Cardiac septum (tissue), 1 donor: ENCODE measurements at places on chromosomes 11 and 22. TPM values are rescaled to one million over a fixed set of nuclear protein-coding genes. Genes with fewer than 3 reads are reported as not detected.
A peak's percentile ranks its signal among the peaks of the same experiment; 100 is the strongest.

DNA sequence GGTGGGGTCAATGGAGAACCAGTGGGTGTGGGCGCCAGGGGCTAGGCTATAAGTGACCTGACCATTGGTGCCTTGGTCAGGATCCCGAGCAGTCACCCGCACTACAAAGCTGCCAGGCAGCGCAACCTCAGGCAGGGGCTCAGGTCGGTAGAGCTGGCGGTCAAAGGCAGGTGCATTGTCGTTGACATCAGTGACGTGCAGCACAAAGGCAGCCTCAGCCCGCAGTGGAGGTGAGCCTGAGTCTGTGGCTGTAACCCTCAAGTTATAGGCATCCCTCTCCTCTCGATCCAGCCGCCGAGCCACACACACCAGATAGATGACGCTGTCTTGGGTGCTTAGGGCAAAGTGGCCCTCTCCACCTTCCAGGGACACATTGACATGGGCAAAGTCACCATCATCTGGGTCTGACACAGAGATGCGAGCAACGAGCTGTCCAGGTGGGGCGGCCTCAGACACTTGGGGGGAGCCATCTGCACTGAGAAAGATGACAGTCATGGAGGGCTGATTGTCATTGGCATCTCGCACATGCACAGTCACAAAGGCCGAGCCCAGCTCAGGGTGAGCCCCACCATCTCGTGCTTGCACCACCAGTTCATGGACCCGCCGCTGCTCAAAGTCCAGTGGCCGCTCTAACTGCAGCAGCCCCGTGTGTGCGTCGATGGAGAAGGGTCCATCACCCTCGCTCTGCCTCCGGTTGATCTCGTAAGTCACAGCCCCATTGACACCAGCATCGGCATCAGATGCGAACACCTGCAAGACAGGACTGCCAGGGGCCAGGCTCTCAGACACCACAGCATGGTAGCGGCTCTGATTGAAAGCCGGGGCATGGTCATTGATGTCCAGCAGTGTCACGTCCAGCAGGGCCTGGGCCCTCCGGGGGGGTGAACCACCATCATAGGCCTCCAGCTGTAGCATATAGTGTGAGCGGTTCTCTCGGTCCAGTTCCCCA, 15.3 kb downstream of the DCHS1 start:
- no peak for DNase-seq

The THRSP gene
- total RNA-seq, result 2.0 TPM

GRCh38 chr11:91296629-91297028, 928.0 kb upstream of the FAT3 start:
- DNase-seq, result no peak

The ST14 gene
- total RNA-seq, result 0.65 TPM

DNA sequence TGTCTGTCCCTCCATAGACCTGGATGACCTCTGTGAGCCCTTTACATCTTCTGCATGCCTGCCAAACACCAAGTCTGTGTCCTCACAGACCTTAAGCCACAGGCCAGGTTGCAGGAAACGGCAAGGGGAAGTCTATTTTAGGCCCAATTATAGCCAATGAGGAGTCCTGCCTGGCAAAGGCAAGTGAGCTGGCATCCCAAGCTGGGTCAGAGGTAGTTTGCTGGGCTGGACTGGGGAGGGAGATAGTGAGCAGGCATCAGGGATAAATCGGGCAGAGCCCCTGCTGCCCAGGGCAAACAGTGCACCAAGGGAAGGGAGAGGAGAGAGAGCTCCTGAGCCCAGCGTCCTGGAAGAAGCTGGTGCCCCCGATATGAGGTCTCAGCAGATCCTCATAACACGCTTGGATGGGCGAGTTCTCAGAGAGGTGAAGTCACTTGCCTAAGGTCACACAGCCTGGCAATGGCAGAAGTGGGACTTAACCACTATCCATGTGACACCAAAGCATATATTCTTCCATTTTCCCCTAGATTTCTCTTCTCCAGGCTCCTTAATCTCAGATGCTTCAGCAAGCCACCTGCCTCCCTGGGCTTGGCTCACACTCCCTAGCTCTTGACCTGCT, 3.7 kb upstream of the RELT start:
- DNase-seq, result no peak

GRCh38 chr11:86067851-86068137, 1.1 kb downstream of the PICALM start:
- no peak for DNase-seq

The TCIRG1 gene
- total RNA-seq, result 26.5 TPM

DNA sequence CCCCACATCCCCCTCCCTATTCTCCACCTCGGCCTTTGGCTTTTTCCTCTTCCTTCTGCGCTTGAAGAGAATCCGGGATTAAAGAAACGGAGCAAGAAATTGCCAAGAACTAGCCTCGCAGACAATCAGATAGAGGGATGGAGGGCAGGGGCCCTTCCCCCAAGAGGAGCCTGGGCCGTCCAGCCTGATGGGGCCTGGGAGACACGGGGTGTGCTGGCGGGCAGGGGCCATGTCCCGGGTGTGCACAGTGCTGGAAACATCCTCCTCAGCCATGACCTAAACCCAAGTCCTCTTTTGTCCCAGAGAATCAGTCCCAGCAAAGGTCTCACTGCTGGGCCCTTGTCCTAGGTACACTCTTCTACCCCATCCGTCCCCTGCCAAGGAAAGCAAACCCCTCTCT, 47.7 kb upstream of the LMO1 start:
- DNase-seq, result no peak

- no peak for DNase-seq
These were observed 6.9 kb downstream of the LGALS12 start for GRCh38 chr11:63512816-63513215.

DNA sequence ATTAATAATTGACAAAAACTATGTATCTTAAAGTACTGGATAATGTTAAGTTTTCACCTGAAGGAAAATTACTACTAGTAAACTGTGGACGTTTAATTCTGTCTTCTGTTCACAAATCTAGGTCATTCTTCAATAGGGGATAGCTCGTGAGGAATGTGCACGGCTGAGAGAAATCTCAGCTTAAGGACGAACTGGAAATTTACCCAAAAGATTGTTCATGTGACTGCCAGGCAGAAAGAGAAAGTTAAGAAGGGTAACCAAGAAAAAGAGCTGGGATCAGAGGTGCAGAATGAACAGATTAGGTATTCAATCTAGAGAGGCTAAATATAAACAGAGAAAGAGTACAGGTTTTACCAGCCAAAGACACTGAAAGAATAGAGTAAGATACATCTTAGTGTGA, 245.3 kb downstream of the CASP12 start:
- no peak for DNase-seq

- DNase-seq, result no peak
These were observed 11.1 kb downstream of the GTPBP1 start for GRCh38 chr22:38716826-38717225.

GRCh38 chr11:68362801-68363379, 50.5 kb downstream of the LRP5 start:
- DNase-seq, result no peak

DNA sequence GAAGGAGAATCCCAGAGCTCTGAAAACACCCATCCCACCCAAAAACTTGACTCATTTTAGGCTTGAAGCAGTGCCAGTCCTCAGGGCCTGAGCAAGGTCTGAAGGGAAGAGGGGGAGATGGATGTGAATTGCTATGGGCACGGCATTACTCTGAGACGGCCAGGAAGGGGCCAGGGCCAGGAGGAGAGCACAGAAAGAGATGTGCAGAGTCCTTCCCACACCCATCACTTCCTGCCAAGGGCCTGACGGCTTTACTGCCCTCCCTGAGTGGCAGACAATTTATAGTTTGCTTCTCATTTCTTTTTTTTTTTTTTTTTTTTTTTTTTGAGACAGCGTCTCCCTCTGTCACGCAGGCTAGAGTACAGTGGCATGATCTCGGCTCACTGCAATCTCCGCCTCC, 22.5 kb downstream of the TAB1 start:
- no peak for DNase-seq

- DNase-seq, result no peak
These were observed 221.7 kb upstream of the BLID start for GRCh38 chr11:122337704-122338103.

DNA sequence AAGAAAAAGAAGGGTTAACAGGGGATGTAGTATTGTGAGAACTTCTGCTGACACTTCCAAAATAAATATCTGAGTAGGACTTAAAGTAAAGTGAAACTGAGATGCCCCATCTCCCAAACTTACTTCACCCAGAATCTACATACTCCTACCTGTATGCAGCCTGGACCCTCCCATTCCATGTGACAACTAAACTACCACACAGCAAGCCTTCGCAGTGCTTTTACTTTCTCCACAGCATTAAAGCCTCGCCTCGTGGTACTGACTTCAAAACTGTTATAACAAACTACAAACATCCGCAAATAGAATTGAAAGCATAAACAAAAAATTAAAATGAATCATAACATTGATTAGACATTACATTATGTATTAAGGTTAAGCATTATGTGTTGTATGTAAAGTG, 985 bp downstream of the MPZL2 start:
- DNase-seq, result no peak

The KCNE3 gene
- total RNA-seq, result 2.1 TPM

DNA sequence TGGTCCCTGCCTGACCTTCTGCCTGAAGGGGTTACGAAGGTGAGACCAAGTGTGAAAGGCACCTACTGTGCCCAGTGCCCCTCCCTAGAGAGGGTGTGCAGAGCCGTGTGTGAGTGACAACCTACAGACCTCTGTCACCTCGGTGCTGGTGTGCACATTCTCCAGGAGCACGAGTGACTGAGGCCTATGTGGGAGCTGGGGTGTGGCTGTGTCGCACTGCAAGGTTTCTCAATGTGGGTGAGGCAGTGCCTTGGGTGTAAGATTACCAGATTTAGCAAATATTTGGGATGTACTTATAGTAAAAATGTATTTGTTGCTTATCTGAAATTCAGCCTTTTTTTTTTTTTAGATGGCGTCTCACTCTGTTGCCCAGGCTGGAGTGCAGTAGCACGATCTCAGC, 5.6 kb downstream of the STARD10 start:
- no peak for DNase-seq

GRCh38 chr11:1052133-1053011, 15.9 kb upstream of the MUC6 start:
- DNase-seq, result peak; percentile 73

GRCh38 chr11:9535189-9535781, 38.2 kb upstream of the WEE1 start:
- peak; percentile 80 for DNase-seq

The GAB4 gene
- not detected for total RNA-seq

The ZP1 gene
- total RNA-seq, result not detected

The FAM111B gene
- total RNA-seq, result not detected

DNA sequence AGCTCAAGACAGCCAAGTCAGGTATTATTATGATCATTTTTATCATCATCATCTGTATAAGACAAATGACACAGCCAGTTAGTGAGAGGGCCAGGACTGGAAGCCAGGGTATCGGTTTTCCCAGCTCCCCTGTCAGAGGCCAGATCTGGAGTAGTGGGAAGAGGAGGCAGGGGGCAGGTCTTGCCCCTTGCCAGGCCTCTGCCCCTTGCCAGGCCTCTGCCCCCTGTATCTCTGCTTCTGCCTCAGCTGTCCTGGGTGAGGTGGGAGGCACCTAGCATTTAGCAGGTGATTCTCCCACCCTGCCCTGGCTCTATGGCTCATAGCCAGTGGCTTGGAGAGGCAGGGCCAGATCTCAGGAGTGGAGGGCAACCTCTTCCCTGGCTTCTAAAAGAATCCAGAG, 67.3 kb downstream of the PRDM11 start:
- no peak for DNase-seq

DNA sequence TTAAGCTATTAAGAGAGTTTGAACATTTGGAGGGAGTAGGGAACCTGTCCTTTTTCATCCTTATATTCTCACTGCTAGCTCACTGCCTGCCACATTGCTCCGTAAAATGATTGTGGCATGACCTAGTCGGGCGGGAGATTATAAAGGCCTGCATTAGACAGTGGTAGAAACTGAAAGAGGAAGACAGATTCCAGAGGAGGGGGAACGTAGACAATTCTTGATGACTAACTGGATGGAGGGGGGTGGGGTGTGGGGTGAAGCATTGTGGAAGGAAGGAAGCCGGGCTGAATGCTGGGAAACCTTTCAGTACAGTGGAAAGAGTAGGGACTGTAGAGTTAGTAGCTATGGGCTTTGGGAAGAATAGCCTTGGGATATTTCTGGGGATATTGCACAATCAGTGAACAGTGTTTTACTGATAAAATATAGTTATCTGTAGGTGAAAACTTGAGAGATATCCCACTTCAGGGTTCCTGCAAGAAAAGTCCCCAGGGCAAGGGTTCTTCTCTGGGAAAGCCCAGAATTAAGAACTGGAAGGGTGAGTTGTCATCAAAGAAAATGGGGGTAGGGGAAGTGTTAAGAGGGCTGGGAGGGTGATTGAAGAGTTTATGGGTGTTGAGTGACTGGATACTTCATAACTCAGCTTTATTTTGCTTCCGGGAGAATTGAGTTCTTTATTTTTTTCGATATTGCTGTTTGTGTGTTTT, 2.1 kb downstream of the MED15 start:
- DNase-seq, result peak; percentile 89

The PRR14L gene
- total RNA-seq, result 16.1 TPM

The PLA2G3 gene
- not detected for total RNA-seq

- no peak for DNase-seq
These were observed 6.0 kb downstream of the IL18BP start for GRCh38 chr11:72004515-72005346.

GRCh38 chr22:26894362-26894761, 237.0 kb downstream of the MIAT start:
- DNase-seq, result no peak

DNA sequence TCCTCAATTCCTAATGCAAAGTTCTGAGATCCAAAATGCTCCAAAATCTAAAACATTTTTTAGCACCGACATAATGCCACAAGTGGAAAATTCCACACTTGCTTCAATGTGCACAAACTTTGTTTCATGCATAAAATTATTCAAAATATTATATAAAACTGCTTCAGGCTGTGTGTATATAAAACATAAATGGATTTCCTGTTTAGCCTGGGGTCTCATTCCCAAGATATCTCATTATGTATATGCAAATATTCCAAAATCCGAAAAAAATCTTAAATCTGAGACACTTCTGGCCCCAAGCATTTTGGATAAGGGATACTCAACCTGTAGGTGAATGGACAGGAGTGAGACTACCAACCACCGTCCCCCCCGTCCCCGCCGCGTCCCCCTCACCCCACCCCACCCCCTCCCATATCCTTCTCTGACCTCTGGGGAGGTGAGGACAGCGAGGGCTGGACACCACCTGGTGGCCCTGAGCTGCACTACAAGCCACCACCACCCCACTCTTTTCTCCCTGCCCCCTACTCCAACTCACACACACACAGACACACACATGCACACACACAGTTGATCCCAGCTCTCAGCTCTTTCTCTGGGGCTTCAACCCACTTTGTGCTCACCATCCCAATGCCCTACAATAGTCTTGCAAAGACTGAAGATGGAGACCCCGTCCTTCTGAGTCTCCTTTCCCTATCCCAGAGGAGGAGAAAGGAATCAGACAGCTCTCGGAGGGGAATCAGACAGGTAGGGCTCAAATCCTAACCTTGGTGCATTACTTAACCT, 101.0 kb downstream of the PDE2A start:
- peak; percentile 36 for DNase-seq
